ENCODE measurements at places on chromosomes 5 and 9.

- H3K27me3 ChIP-seq: peaks cover 14% of the 10 kb centered on the region
- H3K4me3 ChIP-seq: no peak overlapping the region
- no peak overlapping the region for H3K27ac ChIP-seq
Measured at GRCh38 chr9:95385521-95385920, 68.0 kb upstream of the FANCC start.

- no peaks in the 10 kb centered on the region for H3K4me1 ChIP-seq
- no peak overlapping the region for H3K27ac ChIP-seq
- ATAC-seq: no peak
- H3K27me3 ChIP-seq: peaks cover 7% of the 10 kb centered on the region
- H3K36me3 ChIP-seq: no peaks in the 10 kb centered on the region
Measured at GRCh38 chr5:54820346-54821134, 164.9 kb downstream of the ESM1 start.

DNA sequence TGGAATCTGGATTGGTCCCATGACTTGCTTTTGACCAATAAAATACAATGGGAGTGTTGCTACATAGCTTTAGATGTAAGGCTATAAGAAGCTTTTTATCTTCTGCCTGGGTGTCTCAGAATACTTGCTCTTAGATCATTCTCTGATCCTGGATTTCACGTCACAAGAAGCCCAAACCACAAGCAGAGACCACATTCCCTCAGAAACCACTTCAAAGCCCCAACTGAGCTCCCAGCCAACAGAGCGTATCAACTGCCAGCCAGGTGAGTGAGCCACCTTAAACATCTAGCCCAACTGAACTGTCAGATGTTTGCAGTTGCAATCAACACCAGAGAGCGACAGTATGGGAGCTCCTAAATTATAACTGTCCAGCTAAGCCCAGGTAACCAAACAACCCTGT, 687.1 kb downstream of the TLE1 start:
- no peak overlapping the region for H3K27ac ChIP-seq
- no peaks in the 10 kb centered on the region for H3K36me3 ChIP-seq
- H3K4me3 ChIP-seq: no peak overlapping the region
- no peaks in the 10 kb centered on the region for H3K4me1 ChIP-seq

DNA sequence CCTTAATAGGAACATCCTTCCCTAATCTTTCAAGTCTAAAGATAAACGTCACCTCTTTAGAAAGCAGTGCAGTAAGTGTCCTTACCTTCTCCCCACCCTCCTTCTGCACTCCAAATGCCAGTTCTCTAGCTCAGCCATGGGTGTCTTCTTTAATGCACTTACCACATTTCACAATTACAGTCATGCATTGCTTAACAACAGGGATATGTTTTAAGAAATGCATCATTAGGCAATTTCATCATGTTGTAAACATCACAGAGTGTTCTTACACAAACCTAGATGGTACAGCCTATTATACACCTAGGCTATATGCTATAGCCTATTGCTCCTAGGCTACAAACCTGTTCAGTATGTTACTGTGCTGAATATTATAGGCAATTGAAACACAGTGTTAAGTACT, 91.2 kb downstream of the RFX3 start:
- no peak overlapping the region for H3K27ac ChIP-seq
- H3K4me3 ChIP-seq: no peak overlapping the region
- ATAC-seq: no peak
- no peaks in the 10 kb centered on the region for H3K27me3 ChIP-seq

DNA sequence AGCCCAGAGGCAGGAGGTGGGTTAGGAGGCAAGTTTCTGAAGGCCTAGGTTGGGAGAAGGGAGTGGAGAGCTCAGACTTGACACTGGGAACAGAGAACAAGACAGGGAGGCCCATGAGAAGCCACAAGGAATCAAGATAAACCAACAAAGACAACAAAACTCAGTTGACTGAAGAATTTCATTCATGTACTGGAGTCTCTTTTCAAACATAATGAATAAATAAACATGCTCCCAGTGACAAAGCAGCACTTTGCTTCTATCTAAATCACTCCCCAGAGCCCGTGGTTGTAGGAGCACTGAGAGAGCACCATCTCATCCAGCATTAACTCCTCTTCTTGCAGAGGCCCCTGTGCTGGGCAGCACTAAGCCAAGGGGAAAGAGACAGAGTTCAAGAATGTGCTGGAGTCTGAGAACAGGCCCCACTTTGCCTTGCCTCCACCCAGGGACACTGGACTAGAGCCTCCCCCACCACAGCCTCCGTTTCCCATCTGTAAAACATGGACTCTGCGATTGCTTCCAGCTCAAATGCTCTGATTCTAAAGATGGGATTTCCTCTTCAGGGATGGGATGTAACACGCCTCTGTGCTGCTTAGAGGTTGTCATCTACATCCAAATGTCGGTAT, 282.0 kb downstream of the SPOCK1 start:
- peaks cover 4% of the 10 kb centered on the region for H3K27me3 ChIP-seq
- no peaks in the 10 kb centered on the region for H3K36me3 ChIP-seq
- H3K4me1 ChIP-seq: no peaks in the 10 kb centered on the region
- no peak overlapping the region for H3K4me3 ChIP-seq
- no peak for ATAC-seq

GRCh38 chr5:174916227-174916626, 191.8 kb downstream of the MSX2 start:
- ATAC-seq: no peak
- peaks cover 8% of the 10 kb centered on the region for H3K27me3 ChIP-seq
- no peak overlapping the region for H3K4me3 ChIP-seq

DNA sequence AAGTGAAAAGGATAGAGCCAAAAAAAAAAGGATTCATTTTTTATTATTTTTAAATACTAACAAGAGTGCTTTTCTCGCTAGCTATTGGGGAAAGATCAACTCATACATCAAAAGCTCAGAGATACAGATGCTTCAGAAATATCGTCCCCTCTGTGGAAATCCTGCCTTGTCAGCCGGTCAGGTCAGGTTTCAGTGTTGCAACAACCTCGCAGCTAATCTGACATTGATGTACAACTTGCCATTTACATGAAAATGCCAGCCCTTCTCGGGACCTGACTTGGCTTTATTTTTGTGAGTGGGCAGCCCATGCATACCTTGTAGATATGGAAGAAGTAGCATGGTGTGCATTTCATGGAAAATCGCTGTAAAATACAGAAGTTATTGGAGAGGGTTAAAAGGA, 358.8 kb upstream of the ADAMTS16 start:
- H3K4me1 ChIP-seq: no peaks in the 10 kb centered on the region
- no peaks in the 10 kb centered on the region for H3K36me3 ChIP-seq
- no peak for ATAC-seq

DNA sequence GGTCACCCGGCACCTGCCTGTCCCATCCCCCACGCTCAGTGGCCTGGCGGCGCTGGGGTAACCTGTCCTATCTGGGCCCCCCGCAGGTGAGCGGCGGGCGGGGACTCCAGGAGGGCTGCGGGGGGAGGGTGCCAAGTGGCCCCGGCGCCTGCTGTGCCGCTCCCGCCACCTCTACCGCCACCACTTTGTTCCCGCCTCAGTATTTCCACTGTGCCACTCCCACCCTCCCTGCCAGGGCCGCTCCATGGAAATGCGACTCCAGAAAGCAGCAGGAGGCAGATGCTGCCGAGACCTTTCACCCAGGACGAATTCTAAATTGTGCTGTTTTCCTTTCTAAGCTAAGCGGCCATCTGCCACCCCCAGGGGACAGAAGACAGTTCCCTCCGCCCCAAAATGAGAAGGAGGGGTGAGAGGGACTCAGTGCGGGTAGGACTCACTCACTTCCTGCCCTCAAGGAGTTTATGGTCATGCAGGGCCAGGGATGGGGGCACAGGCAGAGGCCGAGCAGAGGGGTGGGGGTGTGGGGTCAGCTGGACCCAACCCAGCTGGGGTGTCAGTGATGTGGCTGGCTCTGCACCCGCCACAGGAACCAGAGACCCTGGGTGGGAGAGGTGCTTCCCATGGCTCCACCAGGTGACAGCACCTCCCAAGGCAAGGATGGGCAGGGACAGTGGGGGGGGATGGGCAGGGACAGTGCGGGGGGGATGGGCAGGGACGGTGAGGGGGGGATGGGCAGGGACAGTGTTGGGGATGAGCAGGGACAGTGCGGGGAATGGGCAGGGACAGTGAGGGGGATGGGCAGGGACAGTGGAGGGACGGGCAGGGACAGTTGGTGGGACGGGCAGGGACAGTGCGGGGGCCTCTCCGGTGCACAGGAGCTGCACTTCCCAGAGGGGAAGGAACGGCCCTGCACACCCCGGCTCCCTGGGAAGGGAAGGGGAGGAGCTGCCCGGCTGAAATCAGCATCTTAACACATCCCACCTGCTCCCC, 17.8 kb downstream of the NOTCH1 start:
- peaks cover 4% of the 10 kb centered on the region for H3K4me1 ChIP-seq
- no peaks in the 10 kb centered on the region for H3K27me3 ChIP-seq
- no peak overlapping the region for H3K4me3 ChIP-seq
- H3K27ac ChIP-seq: no peak overlapping the region

DNA sequence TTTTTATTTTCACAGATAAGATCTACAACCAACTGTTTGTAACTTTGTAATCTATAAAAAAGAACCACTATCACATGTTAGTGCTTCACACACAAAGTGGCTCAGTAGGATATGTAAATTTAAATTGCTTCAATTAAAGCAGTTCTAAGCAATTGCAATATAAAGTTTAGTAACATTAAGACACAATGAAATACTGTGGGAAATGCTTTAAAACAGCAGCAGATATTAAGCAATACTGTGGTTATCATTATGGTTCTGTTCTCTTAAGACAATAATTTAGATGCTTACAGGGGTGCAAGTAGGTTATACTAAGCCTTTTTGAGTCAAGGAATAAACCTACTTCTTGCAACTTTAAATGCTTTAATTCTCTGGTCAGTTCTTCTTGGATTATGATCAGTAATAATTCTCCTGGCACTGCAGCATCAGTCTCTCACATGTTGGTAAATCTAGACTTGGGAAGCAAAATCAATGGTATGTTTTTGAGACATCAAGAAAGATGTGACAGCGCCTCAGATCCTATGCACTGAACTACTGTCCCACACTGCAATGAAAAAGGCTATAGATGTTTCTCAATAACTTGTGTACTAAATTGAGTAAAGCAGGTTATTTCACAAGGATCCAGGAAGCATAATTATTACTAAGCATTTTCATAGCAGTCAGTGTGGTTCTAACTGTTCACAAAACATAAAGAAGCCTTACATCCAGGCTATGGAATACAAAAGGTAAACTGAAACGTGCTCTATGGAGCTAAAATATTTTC, 338.7 kb upstream of the PDE4D start:
- H3K27me3 ChIP-seq: no peaks in the 10 kb centered on the region
- no peak overlapping the region for H3K4me3 ChIP-seq
- ATAC-seq: no peak
- H3K4me1 ChIP-seq: no peaks in the 10 kb centered on the region

DNA sequence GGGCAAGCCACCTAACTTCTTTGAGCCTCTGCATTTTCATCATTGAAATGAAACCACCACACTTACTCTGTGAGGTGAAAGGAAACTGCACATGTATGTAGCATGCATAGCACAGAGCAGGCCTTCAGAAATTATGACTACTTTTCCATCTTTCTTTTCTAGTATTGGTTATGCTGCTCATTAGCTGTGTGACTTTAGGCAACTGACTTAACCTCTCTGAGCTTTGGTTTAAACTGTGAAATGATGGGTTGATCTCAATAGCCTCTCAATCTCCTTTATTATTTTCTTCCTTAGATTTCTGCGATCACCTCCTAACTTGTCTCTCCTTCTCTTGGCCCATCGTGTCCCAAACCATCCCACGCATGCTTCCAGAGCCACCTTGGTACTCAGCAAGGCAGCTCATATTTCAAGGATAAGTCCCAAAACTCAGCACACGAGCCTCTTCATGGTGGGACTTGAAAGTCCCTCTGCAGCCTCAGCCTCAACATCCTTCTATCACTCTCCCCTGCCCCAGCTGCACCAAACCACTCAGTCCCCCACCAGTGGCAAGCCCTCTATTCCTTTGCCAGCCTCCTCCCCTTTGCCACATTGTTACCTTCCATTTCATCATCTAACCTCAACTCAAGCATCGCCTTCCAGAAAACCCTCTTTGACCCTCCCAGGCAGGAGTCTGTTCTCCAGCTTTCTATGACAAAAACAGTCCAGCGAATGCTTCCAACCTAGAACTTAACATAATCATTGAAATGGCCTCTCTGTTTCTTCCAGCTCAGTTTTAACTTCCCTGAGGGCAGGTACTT, 60.3 kb upstream of the DNAH5 start:
- H3K4me3 ChIP-seq: no peak overlapping the region
- ATAC-seq: no peak
- no peaks in the 10 kb centered on the region for H3K36me3 ChIP-seq
- no peak overlapping the region for H3K27ac ChIP-seq
- H3K4me1 ChIP-seq: no peaks in the 10 kb centered on the region
- H3K27me3 ChIP-seq: peaks cover 13% of the 10 kb centered on the region

DNA sequence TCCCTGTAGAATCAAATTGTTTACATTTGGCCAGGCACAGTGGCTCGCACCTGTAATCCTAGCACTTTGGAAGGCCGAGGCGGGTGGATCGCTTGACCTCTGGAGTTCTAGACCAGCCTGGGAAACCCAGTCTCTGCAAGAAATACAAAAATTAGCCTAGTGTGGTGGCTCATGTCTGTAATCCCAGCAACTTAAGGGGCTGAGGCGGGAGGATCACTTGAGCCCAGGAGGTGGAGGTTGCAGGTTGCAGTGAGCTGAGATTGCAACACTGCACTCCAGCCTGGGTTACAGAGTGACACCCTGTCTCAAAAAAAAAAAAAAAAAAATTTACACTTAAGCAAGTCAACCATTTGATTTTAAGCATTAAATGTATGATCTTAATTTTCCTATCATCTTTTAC, 17.5 kb upstream of the IQGAP2 start:
- no peak overlapping the region for H3K27ac ChIP-seq
- no peaks in the 10 kb centered on the region for H3K36me3 ChIP-seq
- H3K27me3 ChIP-seq: no peaks in the 10 kb centered on the region

DNA sequence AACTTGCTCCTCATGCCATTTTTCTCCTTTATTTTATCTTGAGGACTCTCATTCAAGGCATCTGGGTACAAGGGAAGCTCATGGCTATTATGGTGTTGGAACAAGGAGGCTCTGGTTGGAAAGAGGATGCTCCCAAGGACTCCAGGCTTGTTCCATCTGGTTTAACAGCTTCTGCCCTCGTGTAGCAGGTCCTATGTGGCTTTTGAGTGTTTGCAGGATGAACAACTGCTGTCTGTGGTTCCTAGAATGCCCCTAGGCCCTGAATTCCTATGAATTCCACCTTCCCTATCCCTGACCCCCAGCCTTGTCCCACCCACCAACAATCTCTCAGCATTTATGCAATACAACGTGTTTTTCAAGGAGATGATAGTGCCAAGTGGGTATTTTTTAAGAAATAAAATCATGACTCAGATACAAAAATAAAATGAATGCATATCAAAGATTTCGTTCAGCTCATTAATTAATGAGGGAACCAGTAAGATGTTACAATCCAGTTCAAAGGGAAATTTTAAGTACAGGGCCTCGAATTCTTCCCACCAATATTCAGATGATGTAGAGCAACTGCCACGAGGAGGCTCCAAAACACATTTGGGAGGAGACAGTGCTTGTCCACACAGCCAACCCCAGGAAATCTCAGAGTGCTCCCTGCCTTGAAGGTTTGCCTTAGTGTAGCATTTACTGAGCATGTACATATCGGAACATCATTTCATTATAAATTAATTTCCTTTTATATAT, 182.0 kb downstream of the MUSK start:
- H3K4me1 ChIP-seq: no peaks in the 10 kb centered on the region
- H3K27ac ChIP-seq: no peak overlapping the region
- no peaks in the 10 kb centered on the region for H3K36me3 ChIP-seq
- H3K27me3 ChIP-seq: no peaks in the 10 kb centered on the region

- peaks cover 4% of the 10 kb centered on the region for H3K4me1 ChIP-seq
- peaks cover 34% of the 10 kb centered on the region for H3K36me3 ChIP-seq
- H3K4me3 ChIP-seq: peak overlapping the region; percentile 93
- H3K27me3 ChIP-seq: peaks cover 7% of the 10 kb centered on the region
- no peak for ATAC-seq
Measured at GRCh38 chr5:471750-472058, 28.7 kb downstream of the EXOC3 start.

GRCh38 chr5:112921833-112922817, at the start of gene REEP5:
TSS of gene REEP5 (minus strand) at chr5:112922227. CDS start at chr5:112922190, 37 bp downstream.
- H3K27me3 ChIP-seq: no peaks in the 10 kb centered on the region
- ATAC-seq: peak; percentile 81
- peak within 1 kb of the TSS; percentile 76 for H3K4me3 ChIP-seq
- H3K4me1 ChIP-seq: peaks cover 42% of the 10 kb centered on the region

Measured in activated T-helper 17 cell treated with anti-CD3 and anti-CD28 coated beads, Interleukin-2, amount 50 U/mL, for 72 hours (primary cell).